NCI-H774 (cell line): ENCODE measurements at places on chromosomes 12 and 14.

- DNase-seq = no peak
Measured at GRCh38 chr12:46519407-46519806, 146.8 kb upstream of the SLC38A2 start.

DNA sequence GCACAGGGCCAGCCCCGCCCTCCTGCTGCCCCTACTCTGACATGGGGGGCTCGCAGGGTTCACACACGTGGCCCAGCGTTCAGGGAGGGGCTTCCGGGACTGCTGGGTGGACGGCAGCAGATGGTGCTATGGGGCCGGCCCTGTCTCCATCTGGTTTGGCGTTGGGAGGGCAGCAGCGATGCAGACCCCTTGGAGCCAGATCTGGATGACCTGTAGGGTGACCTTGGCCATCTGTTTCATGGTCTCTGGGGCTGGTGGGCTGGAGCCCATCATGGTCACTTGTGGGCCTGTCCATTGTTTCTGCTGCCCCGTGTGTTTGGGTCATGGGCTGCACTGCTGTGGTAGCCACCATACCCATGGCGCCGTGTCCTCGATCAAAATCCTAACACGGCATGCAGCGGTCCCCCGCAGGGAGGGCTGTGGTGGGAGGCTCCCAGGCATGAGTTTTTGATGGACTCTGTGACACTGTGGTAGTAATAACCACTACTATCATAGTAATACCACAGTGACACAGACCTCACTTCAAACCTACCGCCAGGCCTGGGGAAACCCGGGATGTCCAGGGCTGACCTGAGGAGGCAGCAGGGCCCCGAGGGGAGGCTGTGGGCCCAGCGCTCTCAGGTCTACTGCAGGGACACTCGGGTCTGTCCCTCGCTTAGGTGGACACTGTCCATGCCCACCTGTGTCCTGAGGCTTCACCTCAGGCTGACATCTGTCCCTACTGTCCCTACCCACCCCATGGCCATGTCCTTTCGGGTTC, 359.4 kb downstream of the TMEM121 start:
- DNase-seq = no peak

DNA sequence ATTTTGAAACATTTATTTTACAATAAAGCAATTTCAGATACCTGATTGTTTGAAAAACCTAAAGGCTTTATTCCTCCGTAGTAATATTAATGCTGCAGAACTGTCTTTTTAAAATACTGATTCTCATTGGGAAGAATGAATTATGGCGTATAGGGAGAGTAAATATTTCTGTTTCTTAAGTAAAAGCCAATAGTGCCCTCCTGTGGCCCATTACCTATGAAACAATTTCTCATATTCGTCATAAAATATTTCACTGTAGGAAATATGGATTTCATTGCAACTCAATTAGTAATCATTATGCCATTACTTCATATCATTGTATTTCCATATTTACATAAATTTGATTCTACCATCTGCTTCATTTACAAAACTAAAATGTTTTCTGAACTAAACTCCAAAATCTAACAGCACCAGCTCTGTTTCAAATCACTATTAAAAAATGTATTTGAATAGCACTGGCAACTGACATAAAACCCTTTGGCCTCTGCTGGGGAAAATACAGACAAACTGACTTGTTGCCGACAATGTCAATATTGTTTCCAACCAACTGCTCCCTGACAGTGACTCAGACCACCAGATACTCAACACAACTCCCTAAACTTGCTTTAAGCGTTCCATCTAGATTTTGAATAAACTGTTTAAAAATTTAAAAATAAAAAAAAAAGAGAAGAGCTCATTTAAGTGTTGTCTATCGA, 290.3 kb downstream of the NAV3 start:
- DNase-seq = no peak

GRCh38 chr12:98275131-98275475, 240.3 kb upstream of the TMPO start:
- DNase-seq = no peak
